Fibroblast of villous mesenchyme (primary cell): ENCODE measurements at places on chromosomes 13 and 19. TPM values are rescaled to one million over a fixed set of nuclear protein-coding genes. Genes with fewer than 3 reads are reported as not detected.

The ZNF230 gene
- 2.6 and 3.9 TPM in 2 replicates for total RNA-seq

The FREM2 gene
- total RNA-seq: not detected in 2 replicates

The SYNGR4 gene
- not detected in 2 replicates for total RNA-seq

The KCNN4 gene
- 0.43 TPM in 1 of 2 replicates, not detected in the other for total RNA-seq

The FCAR gene
- not detected in 2 replicates for total RNA-seq

The AP3D1 gene
- total RNA-seq: 122 and 140 TPM in 2 replicates

The NDUFA11 gene
- 257 and 321 TPM in 2 replicates for total RNA-seq

The MISP gene
- under 0.01 and 0.43 TPM in 2 replicates for total RNA-seq

The ZNF98 gene
- not detected in 2 replicates for total RNA-seq

The ANGPTL4 gene
- 0.64 and 1.3 TPM in 2 replicates for total RNA-seq

GRCh38 chr19:41409288-41409687 is 11.7 kb downstream of the BCKDHA start:
- DNase-seq: peak; percentile 50

DNA sequence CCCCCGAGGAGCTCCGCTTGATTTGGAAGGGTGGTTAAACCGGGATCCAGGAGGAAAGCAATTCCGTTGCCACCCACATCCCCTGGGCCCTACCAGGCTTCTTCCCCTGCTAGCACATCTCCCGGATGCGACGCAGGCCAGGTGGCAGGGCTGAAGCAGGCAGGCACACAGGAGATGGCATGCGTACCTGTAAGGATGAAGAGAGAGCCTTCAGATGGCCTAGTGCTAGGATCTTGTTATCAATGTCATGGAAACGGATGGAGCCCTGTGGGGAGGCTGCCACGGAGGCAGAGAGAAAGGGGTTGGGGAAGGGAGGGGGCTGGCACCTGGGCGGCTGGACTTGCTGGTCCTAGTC is 8.5 kb upstream of the SOX1 start:
- DNase-seq: no peak

GRCh38 chr19:15551293-15552004 is 43.1 kb downstream of the CYP4F22 start:
- DNase-seq: no peak

DNA sequence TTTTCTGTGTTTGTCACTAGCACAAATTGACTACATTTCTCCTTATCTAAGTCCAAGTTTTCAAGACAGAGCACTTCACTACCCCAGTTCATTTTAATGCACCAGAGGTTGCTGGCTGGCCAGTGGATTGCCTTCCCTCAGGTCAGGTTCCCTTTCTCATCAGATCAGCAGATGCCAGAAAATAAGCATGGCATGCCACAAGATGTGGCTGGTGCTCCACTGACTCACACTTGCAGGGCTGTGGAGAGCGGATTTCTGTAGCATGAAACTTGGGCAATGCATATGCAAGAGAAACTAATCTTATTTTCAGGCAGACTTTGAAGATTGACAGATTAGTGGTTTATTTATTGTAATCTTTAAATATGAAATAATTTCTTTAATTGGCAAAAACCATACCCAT is 79.5 kb downstream of the RUBCNL start:
- DNase-seq: no peak

DNA sequence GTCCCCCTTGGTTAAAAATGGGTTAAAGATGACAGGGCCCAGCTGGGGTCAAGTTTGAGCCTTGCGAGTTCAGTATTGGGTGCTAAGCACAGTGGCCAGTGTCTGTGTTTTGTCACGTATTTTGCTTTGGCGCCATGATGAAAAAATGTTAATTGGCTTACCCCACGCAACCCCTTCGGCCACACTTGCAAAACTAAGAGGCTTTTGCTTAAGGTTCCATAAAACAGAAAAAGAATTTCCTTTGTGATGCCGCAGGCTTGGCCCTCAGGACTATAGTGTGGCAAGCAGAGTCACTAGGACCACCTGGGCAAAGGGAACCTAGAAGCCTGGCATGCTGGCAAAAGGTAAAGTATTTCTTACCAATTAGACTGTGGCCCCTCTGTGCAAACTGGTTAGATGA is 20.7 kb downstream of the DPRX start:
- no peak for DNase-seq

DNA sequence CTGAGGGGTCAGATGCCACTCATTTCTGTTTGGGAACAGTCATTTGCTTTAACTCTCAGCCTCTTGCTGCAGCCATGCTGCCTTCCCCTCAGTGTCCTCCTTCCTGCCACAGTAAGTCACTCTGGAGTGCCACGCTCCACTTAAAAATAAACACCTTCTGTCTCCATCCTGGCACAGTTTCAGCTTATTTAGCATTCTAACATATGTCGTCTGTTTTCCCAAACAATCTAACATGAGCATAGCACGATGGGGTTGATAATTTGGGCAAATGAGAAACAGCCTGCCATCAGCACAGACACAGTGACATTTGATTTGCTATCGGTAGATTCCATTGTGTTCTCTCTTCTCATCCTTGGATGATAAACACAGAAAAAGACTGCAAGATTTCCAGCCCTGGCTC is 768.6 kb downstream of the UQCRFS1 start:
- no peak for DNase-seq

GRCh38 chr19:8988204-8988603 is 22.0 kb downstream of the MUC16 start:
- DNase-seq: no peak

- no peak for DNase-seq
Measured at GRCh38 chr13:68697551-68697950, 1410.1 kb upstream of the ATXN8OS start.

- peak; percentile 62 for DNase-seq
Measured at GRCh38 chr19:46972311-46972710, 47.3 kb upstream of the NPAS1 start.

GRCh38 chr13:103521532-103521931 is 455.3 kb upstream of the SLC10A2 start:
- DNase-seq: no peak

DNA sequence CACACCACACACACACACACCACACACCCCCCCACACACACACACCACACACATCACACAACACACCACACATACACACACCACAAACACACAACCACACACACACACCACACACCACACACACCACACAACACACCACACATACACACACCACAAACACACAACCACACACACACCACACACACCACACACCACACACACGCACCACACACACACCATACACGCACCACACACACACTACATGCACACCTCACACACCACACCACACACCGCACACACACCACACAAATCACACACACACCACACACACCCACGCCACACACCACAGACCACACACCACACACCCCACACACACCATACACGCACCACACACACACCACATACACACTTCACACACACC is 83.5 kb downstream of the ZNF557 start:
- no peak for DNase-seq

- DNase-seq: peak; percentile 93
Measured at GRCh38 chr13:110340812-110341444, 33.8 kb downstream of the COL4A2 start.

DNA sequence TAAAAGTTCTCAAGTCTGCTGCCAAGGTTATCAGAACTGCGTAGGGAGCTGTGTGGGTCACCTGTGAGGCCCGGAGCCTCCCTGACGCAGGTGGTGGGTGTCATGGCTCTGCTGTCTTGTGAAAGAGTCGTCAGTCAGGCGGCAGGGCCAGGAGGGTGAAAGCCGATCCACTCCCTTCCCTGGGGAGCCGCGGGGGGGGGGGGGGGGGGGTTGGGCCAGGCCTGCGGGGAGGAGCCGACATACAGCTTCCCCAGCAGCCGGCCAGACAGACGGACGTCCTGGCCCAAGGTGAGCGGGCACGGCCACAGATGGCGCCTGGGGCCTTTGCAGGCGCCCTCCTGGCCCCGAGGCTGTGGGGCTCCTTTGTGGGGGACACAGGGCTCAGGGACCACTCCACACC is 12.4 kb downstream of the SBNO2 start:
- DNase-seq: peak; percentile 79

DNA sequence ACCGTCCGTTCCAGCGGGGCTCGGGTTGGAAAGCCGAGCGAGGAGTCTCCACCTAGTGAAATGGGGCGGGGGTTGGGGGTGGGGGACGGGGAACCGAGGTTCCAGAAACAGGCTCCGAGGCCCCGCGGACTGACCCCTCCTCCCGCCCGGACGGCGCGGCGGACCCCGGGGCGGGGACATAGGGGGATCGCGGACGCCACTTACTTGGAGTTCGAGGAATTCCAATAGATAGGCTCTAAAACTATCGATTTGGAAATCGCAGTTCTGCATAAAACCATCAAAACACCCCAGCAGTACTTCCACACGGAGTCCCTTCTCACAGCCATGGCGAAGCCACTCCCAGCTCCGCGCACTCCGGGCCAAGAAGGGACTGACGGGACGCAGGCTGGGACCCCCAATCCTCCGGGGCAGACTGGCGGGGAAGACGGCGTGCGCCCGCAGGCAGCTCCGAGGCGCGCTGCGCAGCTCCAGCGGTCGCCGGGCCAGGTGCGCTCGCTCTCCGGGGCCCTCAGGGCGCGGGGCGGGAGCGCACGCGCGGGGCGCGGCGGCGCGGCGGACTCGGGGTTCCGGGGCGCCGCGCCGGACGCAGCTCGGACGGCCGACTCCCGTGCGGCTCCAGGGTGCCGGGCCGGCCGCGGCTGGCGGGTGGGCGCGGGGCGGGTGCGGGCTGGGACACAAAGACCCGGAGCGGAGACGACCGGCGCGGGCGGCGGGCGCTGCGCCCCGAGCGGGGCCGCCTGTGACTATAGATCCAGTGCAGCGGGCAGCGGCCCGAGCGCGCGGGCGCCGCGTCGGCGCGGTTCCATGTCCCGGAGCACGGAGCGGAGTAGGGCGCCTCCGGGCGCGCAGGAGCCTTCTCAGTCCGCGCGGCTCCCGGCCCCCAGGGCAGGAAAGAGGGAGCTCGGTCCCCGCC is 567 bp downstream of the EFNB2 start:
- DNase-seq: peak; percentile 34

GRCh38 chr13:51451134-51451466 is 1.7 kb downstream of the INTS6 start:
- no peak for DNase-seq

GRCh38 chr13:34265046-34265679 is 447.2 kb downstream of the RFC3 start:
- DNase-seq: no peak

- no peak for DNase-seq
Measured at GRCh38 chr19:8387688-8388611, 2.2 kb upstream of the RAB11B start.

GRCh38 chr19:7611541-7612279 is 16.0 kb downstream of the CAMSAP3 start:
- DNase-seq: no peak

- no peak for DNase-seq
Measured at GRCh38 chr19:50311723-50312635, 17.2 kb downstream of the KCNC3 start.

GRCh38 chr13:33081666-33082065 is 65.4 kb downstream of the KL start:
- DNase-seq: no peak

- no peak for DNase-seq
Measured at GRCh38 chr19:11598103-11598483, 810 bp downstream of the ZNF627 start.

DNA sequence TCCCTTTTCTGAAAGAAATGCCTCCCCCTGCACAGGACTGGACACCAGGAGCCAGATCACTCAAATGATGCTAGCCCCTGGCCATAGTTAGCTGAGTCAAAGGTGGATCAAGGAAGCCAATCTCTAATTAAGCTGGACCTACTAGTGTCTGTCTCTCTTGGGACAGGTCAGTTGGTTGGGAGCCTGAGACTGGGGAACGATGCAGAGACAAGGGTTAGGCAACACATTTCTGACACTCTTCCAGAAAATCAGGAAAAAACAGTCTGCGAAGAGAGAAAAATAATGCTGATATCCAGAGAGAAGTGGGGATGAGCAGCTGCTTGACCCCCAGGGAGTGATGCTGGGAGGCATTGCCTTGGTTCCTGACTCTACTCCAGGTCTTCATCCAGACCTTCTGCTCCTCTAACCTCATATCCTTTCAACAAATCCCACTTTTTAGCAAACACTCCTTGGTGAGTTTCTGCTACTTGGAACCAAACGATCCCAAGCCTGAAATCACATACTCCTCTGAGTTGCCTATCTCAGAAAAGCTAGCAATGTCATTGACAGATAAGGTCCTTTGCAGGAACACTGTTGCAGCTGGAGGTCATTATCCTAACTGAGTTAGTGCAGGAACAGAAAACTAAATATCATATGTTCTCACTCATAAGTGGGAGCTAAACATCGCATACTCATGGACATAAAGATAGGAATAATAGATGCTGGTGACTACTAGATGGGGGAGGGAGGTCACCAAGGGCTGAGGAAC is 369.7 kb downstream of the COG6 start:
- DNase-seq: no peak

GRCh38 chr13:32811297-32811800 is 204.9 kb upstream of the KL start:
- peak; percentile 68 for DNase-seq

- no peak for DNase-seq
Measured at GRCh38 chr19:46692918-46693722, 23.8 kb downstream of the PRKD2 start.

DNA sequence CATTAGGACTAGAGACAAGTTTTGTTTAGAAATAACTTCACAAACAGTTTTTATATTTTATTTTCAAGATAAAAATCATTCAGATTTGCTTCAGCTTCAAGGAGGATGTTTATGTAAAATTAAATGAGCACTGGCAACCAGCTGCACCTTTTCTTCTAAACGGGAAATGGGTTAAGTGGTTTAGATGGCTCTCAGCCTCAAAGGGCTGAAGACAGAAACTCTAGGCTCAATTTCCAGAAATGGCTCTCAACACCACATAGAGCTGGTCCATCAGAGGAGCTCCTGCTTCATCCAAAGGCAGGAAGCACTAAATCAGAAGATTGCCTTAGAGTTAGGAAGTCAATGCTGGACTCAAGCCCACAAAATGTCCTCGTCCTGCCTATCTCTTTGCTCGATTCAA is 74.7 kb downstream of the ZNF429 start:
- no peak for DNase-seq

DNA sequence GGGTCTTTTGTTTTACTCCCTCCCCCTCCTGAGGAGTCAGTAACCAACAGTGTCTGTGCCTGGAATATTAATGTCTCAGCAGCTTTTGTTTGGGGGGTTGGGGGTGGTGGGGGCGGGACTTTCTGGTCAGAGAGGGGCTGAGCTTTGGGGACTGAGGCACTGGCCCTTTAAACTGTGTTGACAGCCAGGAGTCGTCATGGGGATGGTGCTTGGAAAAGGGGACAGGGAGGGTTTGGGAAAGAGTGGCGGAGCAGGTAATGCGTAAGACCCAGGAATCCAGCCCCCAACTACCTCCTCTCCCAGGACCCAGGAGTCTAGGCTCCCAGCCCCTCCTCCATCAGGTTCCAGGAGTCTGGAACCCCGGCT is 5.2 kb downstream of the CADM4 start:
- DNase-seq: no peak
